Esophagus squamous epithelium (tissue), 5 donors: ENCODE measurements at places on chromosomes 12 and 14. TPM values are rescaled to one million over a fixed set of nuclear protein-coding genes. Genes with fewer than 3 reads are reported as not detected.

DNA sequence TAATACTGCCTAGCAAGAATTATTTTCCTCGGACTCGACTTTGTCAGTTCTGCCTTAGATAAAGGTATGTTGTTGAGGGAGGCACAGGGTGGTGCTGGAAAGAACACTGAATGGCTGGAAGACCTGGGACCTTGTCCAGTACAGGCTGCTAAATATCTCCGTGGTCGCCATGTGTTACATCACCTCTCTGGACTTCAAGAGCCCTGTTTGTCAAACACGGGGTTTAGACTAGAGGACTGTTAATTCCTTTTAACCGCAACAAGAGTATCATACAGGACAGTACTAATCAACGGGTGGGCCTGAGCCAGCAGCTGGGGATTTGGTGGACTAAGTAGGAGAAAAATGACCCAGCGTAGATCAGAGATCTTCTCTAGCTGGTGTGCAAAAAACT is 476.3 kb downstream of the LRIG3 start:
- peaks cover 22% of the 10 kb centered on the region for H3K4me1 ChIP-seq
- no peaks in the 10 kb centered on the region for H3K36me3 ChIP-seq
- no peaks in the 10 kb centered on the region for H3K27me3 ChIP-seq
- no peak for DNase-seq
- H3K4me3 ChIP-seq: no peak overlapping the region

DIO2 gene
- 113 TPM for total RNA-seq

PIWIL1 gene
- not detected for total RNA-seq

DNA sequence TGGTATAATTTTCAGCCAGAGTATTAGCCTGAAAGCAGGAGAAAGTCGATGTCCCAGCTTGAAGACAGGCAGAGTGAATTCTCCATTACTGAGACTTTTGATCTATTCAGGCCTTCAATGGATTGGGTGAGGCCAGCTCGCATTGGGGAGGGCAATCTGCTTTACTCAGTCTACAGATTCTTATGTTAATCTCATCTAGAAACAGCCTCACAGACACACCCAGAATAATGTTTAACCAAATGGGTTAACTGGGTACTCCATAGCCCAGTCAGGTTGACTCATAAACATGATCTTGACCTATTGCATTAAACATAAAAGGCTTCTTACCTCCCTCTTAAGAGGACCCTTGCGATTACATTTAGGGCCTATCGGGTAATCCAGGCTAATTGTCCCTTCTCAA is 118.0 kb downstream of the KTN1 start:
- no peaks in the 10 kb centered on the region for H3K36me3 ChIP-seq
- no peak for DNase-seq
- no peaks in the 10 kb centered on the region for H3K27me3 ChIP-seq
- no peak overlapping the region for H3K27ac ChIP-seq
- H3K4me1 ChIP-seq: no peaks in the 10 kb centered on the region

DNA sequence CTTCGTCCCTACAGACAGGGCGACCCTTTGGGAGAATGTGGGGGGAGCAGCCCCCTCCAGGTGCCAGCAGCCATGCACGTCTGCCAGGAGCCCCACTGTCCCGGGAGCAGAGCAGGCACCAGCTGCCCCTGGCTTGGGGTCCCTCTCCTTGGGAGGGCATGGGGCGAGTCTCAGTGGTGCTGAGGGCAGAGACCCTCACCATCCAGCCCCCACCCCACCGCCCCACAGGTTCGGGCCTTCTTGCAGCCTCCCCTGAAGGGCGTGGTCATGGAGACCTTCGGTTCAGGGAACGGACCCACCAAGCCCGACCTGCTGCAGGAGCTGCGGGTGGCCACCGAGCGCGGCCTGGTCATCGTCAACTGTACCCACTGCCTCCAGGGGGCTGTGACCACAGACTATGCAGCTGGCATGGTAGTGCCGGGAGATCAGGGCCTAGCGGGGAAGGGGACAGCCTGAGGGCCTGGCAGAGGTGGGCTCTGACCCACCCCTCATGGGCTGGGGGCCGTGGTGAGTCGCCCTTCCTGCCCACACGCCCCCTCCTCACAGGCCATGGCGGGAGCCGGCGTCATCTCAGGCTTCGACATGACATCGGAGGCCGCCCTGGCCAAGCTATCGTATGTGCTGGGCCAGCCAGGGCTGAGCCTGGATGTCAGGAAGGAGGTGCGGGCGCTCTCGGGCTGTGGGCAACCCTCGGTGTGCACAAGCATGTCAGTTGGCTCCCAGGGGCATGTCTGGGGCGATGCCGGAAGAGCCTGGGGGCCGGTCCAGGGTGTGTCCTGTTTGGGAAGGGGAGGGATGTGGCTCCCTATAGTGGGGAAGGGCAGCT is 18.8 kb downstream of the ASPG start:
- H3K4me1 ChIP-seq: peaks cover 34% of the 10 kb centered on the region
- no peaks in the 10 kb centered on the region for H3K36me3 ChIP-seq
- no peaks in the 10 kb centered on the region for H3K27me3 ChIP-seq
- DNase-seq: no peak

- H3K4me3 ChIP-seq: no peak overlapping the region
- no peak for DNase-seq
- H3K27ac ChIP-seq: no peak overlapping the region
Measured at GRCh38 chr14:65206448-65207096, 104.3 kb upstream of the MAX start.

DNA sequence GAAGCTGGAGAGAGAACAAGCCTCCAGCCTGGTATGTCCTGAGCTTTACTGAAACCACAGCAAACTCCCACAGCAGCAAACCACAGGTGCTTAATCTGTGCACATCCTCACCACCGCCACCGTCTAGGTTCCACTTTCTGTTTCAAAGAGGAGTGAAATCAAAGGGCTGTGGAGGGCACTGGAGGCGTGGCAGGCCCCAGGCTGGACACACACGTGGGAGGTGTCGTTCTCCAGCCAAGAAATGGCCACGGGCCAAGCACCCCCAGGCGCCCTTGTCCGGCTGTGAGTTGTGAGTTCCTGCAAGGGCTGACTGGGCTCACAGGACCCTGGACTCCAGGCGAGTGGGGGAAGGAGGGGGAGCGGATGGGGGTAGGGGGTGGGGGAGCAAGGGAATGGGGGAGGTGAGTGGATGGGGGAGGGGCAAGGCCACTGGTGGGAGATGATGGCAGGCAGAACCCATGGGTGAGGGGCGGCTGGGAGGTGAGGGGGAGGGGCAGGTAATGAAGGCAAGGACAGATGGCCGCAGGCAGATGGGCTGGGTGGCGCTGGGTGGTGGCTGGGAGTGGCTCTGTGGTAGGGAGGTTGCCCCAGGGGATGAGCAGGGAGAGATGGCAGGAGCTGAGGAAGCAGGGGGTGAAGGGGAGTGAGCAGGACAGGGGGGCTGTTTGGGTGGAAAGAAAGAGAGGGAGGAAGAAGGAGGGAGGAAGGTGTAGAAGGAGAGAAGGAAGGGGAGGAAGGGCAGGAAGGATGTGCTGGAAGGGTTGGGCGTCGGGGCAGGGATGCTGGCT is 86.7 kb downstream of the NCOR2 start:
- no peak overlapping the region for H3K4me3 ChIP-seq
- H3K27ac ChIP-seq: peak overlapping the region; percentile 46
- no peaks in the 10 kb centered on the region for H3K27me3 ChIP-seq
- H3K4me1 ChIP-seq: peaks cover 27% of the 10 kb centered on the region
- H3K36me3 ChIP-seq: peaks cover 13% of the 10 kb centered on the region

- DNase-seq: no peak
- no peak overlapping the region for H3K4me3 ChIP-seq
Measured at GRCh38 chr12:79658221-79658620, 32.5 kb downstream of the PAWR start.

PPP1R36 gene
- 0.23 TPM for total RNA-seq

GRCh38 chr14:75456069-75456996 is 28.5 kb downstream of the JDP2 start:
- no peak overlapping the region for H3K4me3 ChIP-seq
- DNase-seq: no peak
- peaks cover 41% of the 10 kb centered on the region for H3K4me1 ChIP-seq
- no peaks in the 10 kb centered on the region for H3K27me3 ChIP-seq
- H3K36me3 ChIP-seq: no peaks in the 10 kb centered on the region
- H3K27ac ChIP-seq: peak overlapping the region; percentile 17

DNA sequence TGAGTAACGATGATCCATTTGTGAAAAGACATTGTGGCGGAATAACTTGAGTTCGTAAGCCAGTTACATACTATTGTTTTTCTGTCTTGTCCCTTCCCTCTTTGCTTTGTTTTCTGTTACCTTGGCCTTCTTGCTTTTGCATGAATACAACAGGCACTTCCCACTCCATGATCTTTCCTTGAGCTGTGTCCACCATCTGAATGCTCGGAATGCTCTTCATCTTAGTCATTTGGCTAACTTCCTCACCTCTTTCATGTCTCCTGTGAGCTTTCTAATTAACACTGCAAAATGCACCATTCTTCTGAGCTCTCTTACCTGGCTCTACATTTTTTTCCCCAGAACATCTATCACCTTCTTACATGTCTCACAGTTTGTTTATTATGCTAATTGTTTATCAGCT is 10.0 kb downstream of the KNTC1 start:
- no peaks in the 10 kb centered on the region for H3K4me1 ChIP-seq
- no peak for DNase-seq
- no peak overlapping the region for H3K27ac ChIP-seq
- no peak overlapping the region for H3K4me3 ChIP-seq
- no peaks in the 10 kb centered on the region for H3K27me3 ChIP-seq

SLC6A15 gene
- 9.9 TPM for total RNA-seq

KCNC2 gene
- not detected for total RNA-seq

DNA sequence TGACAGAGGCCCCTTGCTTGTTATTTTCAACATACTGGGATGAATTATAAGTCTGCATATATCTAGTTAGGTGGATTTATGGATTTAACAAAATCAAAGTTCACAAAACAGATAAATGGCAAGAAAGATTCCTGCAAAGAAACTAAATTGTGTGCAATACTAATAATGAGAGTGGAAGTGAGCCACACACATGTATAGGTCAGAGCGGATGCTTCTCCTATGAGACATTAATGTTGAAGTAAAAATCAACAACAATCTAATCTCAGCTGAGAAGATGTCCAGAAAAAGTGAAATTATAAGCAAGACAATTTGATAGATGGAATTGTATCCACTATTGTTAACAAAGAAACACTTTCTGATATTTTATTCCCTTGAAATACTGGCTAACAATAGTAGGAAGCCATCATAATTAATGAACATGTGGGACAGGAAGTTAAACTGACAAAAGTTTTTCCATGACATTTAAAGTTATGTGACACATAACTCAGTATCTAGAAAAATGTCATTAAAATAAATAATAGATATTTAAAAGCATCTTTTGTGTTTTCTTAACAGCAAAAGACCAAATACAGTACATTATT is 39.7 kb downstream of the RAD51B start:
- no peaks in the 10 kb centered on the region for H3K27me3 ChIP-seq
- DNase-seq: no peak

IL22 gene
- total RNA-seq: not detected

DDX47 gene
- total RNA-seq: 56.5 TPM

- no peaks in the 10 kb centered on the region for H3K36me3 ChIP-seq
- DNase-seq: no peak
- H3K4me1 ChIP-seq: peaks cover 56% of the 10 kb centered on the region
- H3K4me3 ChIP-seq: no peak overlapping the region
Measured at GRCh38 chr14:56129092-56129491, 10.9 kb downstream of the PELI2 start.

- no peak overlapping the region for H3K27ac ChIP-seq
- H3K4me3 ChIP-seq: no peak overlapping the region
- peaks cover 8% of the 10 kb centered on the region for H3K4me1 ChIP-seq
- no peaks in the 10 kb centered on the region for H3K27me3 ChIP-seq
Measured at GRCh38 chr12:22042976-22043669, 2.9 kb upstream of the CMAS start.

DNA sequence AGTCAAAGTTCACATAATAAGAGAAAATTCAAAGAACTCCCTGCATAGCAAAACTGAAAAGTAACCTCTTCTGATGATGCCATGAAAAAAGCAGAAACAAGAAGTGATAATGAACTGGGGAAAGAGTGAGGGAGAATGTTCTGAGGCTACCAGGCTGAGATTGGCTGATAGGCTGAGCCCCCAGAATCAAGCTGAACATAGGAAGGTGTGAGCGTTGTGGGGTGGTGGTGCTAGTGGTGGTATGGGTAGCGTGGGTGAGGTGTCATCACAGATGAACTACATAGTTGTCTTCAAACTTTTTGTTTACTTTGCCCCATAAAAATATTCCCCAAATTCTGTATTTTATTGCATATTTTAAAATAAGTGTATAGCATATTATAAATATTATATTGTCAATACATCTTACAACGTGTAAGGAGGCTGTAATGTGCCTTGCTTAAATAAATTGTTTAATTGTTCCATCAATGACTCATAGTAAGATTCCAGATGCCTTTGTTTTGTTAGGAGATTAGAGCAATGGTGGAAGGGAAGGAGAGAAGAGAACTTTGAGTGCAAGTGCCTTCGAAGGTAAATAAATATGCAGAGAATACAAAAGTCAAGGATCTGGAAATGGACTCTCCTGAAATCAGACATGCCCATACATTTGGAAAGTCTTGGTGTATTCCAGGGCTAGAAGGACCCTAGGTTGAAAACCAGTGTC is 15.8 kb upstream of the CFAP54 start:
- no peaks in the 10 kb centered on the region for H3K27me3 ChIP-seq
- no peak overlapping the region for H3K27ac ChIP-seq
- H3K4me3 ChIP-seq: no peak overlapping the region
- no peak for DNase-seq

HOXC12 gene
- not detected for total RNA-seq

GRCh38 chr12:123546281-123546680 is 12.8 kb upstream of the RILPL1 start:
- no peaks in the 10 kb centered on the region for H3K36me3 ChIP-seq
- no peak overlapping the region for H3K27ac ChIP-seq
- no peak for DNase-seq
- no peak overlapping the region for H3K4me3 ChIP-seq

DNA sequence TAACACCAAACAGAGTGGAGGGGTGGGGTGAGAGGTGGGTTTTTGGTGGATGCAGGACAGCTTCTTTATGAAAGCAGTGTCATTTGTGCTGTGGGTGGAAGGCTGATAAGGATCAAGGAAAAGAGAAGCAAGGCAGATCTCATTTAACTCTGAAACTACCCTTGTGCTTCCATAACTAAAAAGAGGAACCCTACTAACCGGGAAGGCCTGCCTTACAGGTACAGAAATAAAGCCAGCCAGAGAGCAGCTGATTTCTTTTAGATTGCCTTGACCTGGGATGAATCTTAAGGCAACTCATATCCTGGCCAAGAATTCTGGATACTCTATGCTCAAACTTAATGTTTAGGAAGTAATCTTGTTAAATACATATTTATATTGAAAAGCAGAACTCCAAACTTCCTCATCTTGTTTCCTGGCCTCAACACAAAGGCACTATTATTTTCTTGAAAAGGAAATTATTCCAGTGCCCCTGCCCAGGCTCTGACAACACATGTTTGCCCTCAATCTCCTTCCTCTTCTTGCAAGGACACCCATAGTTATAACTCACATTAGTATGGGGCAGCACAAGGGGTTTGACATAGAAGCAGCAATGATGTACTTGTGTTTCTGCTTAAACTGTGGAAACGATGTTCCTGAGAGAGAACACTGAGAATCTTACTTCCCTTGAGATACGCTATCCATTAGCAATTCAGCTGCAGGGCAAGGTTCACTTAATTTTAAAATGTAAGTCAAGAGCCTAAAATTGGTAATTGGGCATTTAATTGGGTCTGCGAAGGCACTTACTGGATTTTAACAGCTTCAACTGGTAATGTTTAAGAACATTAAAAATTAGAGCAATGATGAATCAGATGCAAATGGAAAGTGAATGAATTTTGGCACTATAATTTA is 173.7 kb downstream of the STXBP6 start:
- H3K36me3 ChIP-seq: no peaks in the 10 kb centered on the region
- H3K27me3 ChIP-seq: no peaks in the 10 kb centered on the region
- no peak overlapping the region for H3K27ac ChIP-seq
- H3K4me1 ChIP-seq: no peaks in the 10 kb centered on the region
- no peak for DNase-seq
